Left lung (tissue), 14 donors: ENCODE measurements at places on chromosomes 2 and 18. TPM values are rescaled to one million over a fixed set of nuclear protein-coding genes. Genes with fewer than 3 reads are reported as not detected.

- no peak for DNase-seq
Measured at GRCh38 chr2:3482363-3482821, 36.9 kb downstream of the ADI1 start.

DNA sequence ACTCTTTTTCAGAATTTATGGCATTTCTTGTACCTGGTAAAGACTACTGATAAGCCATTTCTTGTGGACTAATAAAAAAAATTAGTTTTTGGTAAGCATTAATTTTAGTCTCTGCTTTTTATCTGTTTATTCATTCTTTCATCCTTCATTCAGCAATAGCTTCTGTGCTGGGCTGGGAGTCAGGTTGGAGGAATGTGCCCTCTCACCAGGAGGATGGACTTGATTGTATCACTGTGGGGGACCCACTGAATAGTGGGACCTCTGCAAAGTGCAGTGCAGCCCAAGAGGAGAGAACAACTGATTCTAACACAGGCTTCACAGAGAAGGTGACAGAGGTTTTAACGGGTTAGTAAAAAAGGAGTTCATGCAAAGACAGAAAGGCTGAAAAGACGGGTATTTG is 39.1 kb downstream of the CDC42EP3 start:
- no peak for DNase-seq

DNA sequence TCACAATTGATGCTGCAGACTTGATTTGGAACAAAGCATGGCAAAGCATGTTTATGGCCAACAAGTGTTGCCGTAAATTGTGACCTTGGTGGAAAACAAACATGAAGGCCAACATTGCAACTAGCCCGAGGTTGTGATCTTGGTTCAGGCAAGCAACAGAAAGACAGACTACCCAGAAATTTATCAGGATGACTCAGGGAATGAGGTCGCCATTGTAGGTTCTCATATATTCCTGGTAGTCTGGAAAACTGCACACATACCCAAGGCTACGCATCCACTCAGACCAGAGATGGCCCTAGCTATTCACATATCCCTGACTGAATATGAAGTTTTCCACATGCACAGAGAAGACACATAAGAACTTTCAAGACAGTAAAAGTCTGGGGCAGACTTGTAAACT is 30.1 kb downstream of the CYP1B1 start:
- DNase-seq = no peak

- no peak for DNase-seq
Measured at GRCh38 chr18:48973731-48974130, 23.0 kb upstream of the SMAD7 start.

DNA sequence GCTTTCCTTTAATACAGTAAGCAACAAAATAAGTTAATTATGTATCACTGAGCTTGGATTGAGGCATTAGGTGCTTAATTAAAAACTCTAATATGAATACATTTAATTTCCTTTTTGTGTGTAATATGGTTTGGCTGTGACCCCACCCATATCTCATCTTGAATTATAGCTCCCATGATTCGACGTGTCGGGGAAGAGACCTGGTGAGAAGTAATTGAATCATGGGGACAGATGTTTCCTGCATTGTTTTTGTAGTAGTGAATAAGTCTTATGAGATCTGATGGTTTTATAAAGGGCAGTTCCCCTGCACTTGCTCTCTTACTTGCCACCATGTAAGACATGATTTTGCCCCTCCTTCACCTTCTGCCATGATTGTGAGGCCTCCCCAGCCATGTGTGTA is 325.4 kb upstream of the CDH7 start:
- DNase-seq = no peak

DNA sequence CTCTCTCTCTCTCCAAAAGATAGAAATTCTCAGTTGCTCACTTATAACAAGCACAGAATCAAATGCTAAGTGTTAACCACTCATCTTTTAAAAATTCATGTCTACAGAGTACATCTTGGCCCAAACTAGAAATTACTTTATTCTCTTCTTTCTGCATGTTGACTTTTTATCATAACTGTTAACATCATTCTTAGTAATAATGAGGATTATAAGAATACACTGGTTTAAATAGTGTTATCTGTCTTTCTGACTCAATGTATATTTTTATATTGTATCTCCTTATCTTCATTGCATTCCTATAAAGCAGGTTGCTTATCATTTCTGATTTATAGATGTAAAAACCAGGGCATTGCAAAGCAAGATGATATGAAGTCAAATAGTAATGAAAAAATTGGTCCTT is 17.8 kb upstream of the KLF7 start:
- no peak for DNase-seq

DNA sequence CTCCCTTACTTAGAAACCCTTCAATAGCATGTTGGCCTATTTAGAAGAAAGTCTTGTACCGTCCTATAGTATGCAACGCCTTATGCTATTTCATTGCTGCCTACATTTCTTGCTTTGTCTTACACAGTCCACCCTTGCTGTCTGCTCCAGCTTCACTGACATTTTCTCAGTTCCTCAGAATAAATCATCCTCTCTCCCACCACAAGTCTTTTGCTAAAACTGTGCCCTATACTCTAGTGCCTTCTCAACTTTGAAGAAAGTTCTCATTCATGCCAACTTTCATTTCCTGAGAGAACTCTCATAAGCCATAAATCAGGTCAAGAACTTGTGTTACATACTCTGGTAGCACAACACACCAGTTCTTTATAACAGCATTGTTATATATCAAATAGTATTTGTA is 54.3 kb upstream of the COL3A1 start:
- DNase-seq = no peak

DNA sequence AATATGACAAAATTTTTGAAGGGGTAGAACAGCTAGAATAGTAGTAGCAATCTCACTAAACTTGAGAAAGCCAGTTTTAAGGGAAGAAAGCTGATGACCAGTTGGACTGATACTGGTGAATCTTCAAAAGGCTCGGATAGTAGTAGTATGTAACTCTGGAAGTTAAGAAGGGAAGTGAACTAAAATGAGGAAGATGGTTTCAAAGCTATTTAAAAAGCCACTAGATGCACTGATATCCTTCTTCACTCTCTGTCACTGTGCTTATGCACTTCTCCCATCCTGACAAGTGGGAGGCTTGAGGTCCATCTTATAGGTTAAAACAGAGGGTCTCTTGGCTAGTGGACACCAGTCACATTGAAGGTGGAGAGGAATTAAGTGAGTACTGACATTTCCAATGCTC is 141.1 kb downstream of the NCOA1 start:
- DNase-seq = no peak

GRCh38 chr18:48345596-48345995 is 63.6 kb downstream of the ZBTB7C start:
- DNase-seq = no peak

GRCh38 chr18:72811047-72811446 is 56.7 kb downstream of the NETO1 start:
- no peak for DNase-seq

- DNase-seq = no peak
Measured at GRCh38 chr18:7096838-7097237, 20.8 kb downstream of the LAMA1 start.

DNA sequence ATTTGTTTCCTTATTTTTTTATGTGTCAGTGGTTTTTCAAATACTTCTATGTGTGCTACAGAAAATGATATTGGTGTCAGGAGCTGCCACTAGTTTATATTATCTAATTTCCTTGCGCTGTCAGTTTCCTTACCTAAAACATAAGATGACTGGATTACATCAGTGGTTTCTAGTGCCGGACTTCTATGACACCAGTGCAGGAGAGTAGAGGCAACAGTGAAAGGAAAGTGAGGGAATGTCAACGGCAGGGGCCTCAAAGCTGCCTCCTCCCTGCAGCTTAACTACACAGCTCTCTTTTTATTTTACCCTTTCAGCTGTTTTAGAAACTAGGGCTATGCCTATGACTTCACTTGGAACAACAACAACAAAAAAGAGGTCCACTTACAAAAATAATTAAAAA is 6.5 kb downstream of the ERBB4 start:
- no peak for DNase-seq

- DNase-seq = no peak
Measured at GRCh38 chr2:152376385-152376784, 41.4 kb downstream of the FMNL2 start.

- DNase-seq = no peak
Measured at GRCh38 chr18:68177807-68178702, 536.9 kb downstream of the TMX3 start.

DNA sequence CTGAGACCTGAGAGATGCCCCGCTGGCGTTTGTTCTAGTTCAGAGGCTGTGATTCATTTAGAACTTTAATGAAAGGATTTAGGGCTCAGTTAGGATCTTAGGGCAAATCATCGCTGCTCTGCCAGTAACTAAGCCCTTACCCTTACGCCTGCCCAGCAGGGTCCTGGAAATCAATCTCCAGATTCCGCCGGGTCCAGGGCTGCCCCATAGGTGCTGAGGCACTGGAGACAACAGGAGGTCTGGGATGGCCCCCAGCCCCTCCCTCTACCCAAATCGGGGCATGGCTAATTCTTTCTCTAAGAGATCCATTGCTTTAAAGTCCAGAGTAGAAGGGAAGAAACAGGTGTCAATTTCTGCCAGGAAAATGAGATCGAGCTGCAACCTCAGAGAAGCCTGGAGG is 83.1 kb downstream of the SDC1 start:
- no peak for DNase-seq

GRCh38 chr2:204673877-204674276 is 128.6 kb downstream of the PARD3B start:
- DNase-seq = no peak

GRCh38 chr2:101998896-101999789 is 7.4 kb downstream of the IL1R2 start:
- DNase-seq = no peak

GRCh38 chr18:63087421-63088230 is 231.9 kb downstream of the BCL2 start:
- no peak for DNase-seq

DNA sequence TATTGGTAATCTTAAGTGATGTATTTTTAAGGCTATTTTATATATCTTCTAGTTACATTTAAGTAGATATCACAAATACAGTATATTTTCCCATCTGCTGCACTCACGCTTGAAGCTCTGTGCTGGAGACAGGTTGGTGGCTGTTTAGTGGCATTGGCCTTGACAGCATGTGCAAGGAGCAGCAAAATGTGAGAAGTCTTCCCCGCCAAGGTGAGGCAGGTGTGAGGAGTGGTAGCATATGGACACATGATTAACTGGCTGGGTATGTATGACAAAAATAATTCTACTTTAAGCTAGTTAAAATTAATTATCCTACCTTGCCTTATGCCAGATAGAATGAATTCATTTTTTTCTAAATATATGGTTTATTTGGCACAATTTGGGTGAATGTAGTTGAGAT is 117.2 kb downstream of the CCDC102B start:
- no peak for DNase-seq

- DNase-seq = no peak
Measured at GRCh38 chr2:202169131-202169530, 69.3 kb downstream of the SUMO1 start.

- no peak for DNase-seq
Measured at GRCh38 chr2:24253303-24253919, 78.6 kb downstream of the FAM228A start.

DNA sequence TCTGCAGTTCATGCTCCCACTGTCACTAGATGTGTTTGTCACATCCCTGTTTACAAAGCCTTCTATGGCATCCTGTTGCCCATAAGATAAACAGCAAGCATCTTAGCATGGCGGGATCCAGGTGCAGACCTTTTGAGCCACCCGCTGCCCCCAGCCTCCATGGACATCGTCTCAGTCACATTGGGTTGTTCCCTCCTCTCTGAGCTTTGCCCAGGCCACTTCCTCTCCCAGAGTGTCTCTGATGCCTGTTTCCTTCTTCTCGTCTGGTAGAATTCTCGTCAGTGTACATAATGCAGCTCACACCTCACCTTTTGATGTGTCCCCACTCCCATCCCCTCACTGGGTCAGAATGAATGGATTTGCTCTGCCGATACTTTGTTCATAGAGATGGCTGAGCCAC is 239.0 kb upstream of the APCDD1 start:
- DNase-seq = no peak

DNA sequence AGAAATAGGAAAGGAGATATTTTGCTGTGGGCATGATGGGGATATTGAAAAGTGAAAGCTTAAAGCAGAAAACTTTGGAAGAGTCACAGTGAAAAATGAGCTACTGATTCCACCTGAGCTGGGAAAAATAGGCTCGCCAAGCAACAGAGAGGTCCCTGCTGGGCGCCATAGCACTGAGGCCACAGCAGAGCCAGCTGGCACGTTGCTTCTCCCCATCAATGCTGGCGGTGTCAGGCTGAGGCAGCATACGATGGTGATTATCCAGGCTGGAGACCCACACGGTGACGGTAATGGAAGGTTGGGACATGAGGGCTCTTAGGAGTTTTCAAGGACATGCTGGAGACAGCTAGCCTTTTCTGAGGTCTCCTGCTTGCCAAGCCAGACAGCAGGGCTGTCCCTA is 25.8 kb upstream of the DTNB start:
- no peak for DNase-seq

- no peak for DNase-seq
Measured at GRCh38 chr2:1964659-1965058, 220.3 kb upstream of the PXDN start.

- no peak for DNase-seq
Measured at GRCh38 chr2:52269696-52270485, 1238.0 kb upstream of the NRXN1 start.

GRCh38 chr18:42920621-42921020 is 194.9 kb downstream of the RIT2 start:
- no peak for DNase-seq

DNA sequence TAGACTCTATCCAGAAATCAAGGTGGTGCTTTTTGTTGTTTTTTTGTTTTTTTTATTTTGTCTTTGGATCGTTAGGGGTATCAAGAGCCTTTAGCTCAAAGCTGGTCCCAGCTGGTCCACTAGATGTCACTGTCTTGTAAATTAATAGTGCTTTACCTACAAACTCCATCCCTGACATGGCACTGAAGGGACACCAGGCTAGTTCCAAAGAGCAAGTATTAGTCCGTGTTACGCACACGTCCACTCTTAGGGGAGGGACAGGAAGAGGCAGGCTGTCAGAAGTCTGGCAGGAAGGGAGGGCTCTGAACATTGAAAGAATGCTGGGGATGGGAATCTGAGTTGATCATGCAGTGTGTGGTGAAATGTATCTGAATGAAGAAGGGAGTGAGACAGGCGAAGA is 85.9 kb upstream of the CCBE1 start:
- no peak for DNase-seq

GRCh38 chr2:226837787-226838603 is 2.1 kb downstream of the RHBDD1 start:
- DNase-seq = no peak

- no peak for DNase-seq
Measured at GRCh38 chr2:59383473-59383872, 1142.3 kb upstream of the FANCL start.

GRCh38 chr2:225600865-225601264 is 201.4 kb downstream of the NYAP2 start:
- DNase-seq = no peak

The LRRC30 gene
- polyA plus RNA-seq = not detected

The CFAP221 gene
- polyA plus RNA-seq = 16.9 TPM

The FOXI3 gene
- 0.07 TPM for polyA plus RNA-seq

The GBX2 gene
- polyA plus RNA-seq = not detected

The PUS10 gene
- polyA plus RNA-seq = 10.5 TPM

The STRN gene
- 19.5 TPM for polyA plus RNA-seq

The DNAJC5G gene
- 0.41 TPM for polyA plus RNA-seq

The NDC80 gene
- polyA plus RNA-seq = 32.2 TPM

The CIB4 gene
- polyA plus RNA-seq = 1.5 TPM

The AFG3L2 gene
- 45.0 TPM for polyA plus RNA-seq

The MAP3K2 gene
- polyA plus RNA-seq = 27.5 TPM

The CCDC148 gene
- 6.0 TPM for polyA plus RNA-seq

The TLX2 gene
- not detected for polyA plus RNA-seq

The LRATD1 gene
- polyA plus RNA-seq = 16.4 TPM
